Right cardiac atrium (tissue), 5 donors: ENCODE measurements at places on chromosomes 6 and 20. TPM values are rescaled to one million over a fixed set of nuclear protein-coding genes. Genes with fewer than 3 reads are reported as not detected.

DNA sequence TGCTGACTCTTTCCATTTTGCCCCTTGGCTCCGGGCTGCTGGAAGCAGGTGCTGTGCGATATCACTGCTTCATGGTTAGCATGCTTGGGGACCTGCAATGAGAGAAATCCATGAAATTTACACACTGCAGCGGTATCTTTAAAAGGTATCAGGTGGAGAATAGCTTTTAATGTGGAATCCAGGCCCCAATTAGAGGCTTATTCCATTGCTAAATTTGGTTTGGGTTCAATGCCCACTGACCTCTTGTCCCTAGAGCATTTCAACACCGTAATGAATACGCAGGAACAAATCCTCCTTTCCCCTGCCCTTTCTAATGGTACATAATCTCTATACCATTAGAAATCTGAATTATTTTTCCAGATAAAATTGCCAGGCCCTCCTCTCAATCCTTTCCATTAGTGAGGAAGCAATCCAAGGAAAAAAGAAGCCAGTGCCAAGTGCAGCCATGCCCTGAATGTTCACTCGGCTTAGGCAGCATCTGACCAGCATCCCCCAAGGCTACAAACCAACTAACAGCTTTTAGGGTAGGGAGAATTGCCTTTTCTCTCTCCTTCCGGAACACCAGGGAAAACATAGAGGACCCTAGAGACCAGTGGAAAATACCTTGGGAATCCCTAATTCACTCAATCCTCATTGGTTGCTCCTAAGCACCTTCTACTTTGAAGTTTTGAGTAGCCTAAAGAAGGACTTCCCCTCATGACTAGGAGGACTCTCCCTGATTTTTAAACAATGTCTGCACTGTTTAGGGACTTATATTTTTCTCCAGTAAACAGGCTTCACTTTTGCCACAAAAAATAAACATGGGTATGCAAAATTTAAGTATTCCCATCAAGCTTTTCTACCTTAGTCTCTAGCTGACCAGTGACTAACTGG is 143.1 kb downstream of the QRSL1 start:
- DNase-seq, result no peak

DNA sequence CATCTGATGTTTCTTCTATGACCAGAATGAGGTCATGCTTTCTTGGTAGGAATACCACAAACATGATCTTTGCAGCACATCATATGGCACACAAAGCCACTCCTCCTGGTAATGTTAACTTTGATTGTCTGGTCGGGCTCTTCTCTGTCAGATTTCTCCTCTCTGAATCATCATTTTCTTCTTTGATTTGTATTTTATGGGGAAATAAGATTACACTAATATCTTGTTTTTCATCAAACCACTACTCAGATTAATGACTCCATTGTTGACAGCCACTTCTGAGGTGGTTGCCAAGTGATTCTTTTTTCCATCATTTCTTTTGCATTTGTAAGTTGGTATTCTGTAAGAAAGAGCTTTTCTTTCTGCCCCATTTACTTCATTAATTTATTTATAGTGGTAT is 29.5 kb downstream of the TRMT11 start:
- DNase-seq, result no peak

C2 gene
- 19.8 TPM for total RNA-seq

DNA sequence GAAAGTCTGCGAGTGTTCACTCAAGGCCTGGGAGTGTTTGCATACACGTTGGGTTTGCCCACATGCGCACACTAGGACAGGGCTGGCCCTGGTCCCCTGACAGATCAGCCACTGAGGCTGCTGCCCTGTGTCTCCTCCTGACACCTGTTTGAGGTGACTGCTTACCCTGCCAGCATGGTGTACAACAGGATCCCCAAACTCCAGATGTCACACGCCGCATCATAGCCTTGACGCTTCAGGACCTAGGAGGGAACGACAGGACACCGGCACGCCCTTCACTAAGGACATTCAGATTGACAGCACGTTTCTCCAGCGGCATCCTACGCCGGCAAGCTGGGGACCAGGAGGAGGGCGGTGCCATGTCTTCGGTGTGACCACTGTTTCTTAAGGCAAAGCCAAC is 37.0 kb upstream of the MPC1 start:
- DNase-seq, result no peak

- peak; percentile 41 for DNase-seq
Measured at GRCh38 chr20:35907017-35907701, 47.1 kb downstream of the SCAND1 start.

- DNase-seq, result no peak
Measured at GRCh38 chr6:131782764-131783163, 25.1 kb upstream of the ENPP1 start.

SLC32A1 gene
- total RNA-seq, result not detected

DNA sequence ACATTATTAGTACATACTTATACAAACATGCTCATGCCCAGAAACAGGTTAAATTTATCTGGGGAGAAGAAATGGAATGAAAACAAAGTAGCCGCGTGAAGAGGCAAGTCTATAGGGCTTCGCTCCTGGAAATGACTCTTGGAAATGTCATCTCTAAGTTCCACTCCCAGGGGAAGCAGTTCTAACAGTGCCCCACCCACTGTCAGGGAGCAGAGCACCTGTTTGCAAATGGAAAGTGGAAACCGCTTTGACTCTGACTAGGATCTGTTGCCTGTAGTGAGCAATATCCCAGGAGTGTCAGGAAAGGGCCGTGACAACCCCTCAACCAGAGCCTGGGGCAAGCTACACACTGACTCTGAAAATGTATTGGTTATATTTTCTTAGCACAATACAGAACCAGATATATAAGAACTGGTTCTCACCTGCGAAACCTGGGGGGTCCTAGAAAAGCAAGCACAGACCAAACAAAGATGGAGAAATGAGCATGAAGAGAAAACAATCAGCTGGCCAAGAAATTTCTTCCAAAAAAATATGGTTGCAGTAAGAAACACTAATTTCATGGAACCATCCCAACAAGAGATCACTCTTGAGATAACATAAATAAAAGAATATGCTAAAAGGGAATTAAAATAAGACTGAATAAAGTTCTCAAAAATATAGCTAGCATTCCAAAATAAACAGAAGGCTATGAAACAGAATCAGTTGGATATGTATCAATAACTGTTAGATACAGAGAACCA is 47.5 kb upstream of the CRISP1 start:
- DNase-seq, result no peak

- DNase-seq, result peak; percentile 12
Measured at GRCh38 chr20:57787151-57787989, 77.6 kb upstream of the PMEPA1 start.

TTI1 gene
- 13.2 TPM for total RNA-seq

FIG4 gene
- 9.2 TPM for total RNA-seq

GRCh38 chr6:82614518-82614917 is 250.9 kb downstream of the TPBG start:
- DNase-seq, result no peak

GRCh38 chr20:59643615-59644061 is 39.3 kb downstream of the PHACTR3 start:
- no peak for DNase-seq

- no peak for DNase-seq
Measured at GRCh38 chr6:132495604-132496079, 17.3 kb downstream of the STX7 start.

DNA sequence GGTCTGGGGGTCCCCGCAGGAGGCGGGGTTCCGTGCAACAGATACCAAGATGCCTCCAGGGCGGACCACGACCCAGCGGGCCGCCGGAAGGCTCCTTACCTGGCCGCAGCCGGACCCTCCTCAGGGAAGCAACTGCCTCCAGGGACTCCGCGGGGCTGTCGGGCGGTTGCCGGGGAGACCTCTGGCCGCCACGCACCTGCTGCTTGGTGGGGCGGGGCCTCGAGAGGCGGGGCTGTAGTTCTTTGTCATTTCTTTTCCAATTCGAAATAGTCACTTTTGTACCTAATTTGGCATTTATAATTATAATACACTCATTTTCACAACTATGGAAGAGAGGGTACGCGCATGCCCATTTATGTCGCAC is 647 bp downstream of the AK9 start:
- DNase-seq, result peak; percentile 40

SPO11 gene
- total RNA-seq, result not detected

DNA sequence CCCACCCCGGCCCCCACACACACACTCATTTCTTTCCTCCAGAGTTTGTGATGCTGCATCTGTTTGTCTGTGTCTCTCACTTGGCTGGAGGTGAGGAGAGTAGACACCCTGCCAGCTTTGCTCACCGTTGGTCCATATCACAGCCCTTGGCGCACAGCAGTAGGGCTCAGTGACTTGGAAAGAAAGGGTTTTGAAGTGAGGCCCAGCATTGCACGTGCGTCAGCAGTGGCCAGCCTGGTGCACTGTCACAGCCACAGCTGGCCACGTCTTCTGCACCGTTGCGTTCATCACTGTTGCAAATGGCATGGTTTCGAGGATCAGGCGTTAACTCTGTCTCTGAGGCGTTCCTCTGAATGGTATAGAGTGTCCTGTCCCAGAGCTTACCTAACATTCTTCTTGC is 3.7 kb downstream of the WFDC5 start:
- DNase-seq, result no peak

DNA sequence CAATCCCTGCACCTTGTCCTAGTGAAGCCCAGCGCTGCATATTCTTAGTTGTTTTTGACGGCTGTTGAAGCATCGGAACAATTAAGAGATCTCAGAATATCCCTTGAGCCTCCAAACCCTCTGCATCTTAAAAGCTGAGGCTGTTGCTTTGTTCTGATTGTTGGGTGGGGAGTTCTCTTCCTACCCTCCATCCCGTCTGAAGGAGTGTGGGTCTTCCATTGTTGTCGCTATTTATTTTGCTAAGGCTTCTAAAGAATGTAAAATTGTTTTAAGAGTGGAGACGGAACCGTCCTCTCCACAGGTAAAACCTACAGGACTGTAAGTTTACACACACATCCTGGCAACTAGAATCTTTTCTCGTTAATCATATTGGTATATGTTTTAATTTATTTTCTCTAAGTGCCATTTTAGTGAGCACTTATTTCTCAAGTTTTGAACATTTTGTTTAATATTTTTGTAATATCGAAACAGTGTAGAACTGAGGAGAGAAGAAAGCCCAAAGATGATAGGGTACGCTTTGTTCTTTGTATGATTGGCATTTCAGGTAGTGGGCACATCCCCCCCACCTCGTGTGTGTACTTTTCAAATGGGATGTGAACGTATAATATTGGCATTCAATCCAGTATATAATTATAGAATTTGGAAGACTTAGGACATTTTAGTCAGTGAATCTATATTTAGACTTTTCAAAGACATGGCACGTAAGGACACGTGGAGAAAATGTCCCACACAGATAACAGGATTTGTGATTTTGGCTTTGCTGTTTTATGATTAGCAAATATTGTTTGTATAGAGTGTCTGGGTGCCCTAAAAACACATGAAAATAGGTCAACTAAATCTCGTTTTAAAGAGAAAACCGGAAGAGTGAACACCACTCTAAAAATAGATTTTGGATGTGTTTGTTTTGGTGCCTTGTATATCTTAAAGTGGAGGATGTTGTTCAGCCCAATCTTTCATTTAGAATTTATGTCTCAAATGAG is 1.3 kb downstream of the RNF146 start:
- DNase-seq, result peak; percentile 40

MEA1 gene
- 34.4 TPM for total RNA-seq

DNA sequence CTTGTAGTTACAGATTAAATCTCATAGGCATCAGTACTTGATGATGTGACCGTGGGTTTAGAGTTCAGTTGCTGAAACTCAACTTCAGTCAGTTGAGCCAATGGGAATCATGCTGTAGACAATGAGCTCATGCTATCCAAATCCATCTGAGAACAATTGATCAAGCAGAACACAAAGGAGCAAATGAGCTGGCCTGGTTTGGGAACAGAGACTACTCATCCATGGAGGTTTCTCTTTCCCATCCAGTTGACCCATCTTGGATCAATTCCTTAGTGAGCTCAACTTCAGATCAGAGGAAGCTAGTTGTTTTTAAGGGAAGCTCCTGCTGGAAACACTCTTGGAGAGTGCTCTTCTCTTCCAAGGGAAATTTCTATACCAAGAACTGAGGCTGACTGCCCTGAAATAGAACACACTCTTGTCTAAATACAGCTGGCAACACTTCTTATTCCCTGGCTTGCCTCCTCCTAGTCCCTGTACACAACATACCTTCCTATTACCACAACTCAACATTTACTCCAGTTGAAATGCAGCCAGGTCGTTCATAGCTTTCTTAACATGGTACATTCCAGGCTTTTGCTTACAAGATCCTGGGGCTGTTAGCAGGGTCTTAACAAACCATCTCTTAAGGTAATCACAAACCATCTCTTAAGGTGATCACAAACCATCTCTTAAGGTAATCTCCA is 203.9 kb upstream of the PRDM1 start:
- no peak for DNase-seq

- no peak for DNase-seq
Measured at GRCh38 chr20:53706466-53707370, 113.1 kb upstream of the ZNF217 start.

DNA sequence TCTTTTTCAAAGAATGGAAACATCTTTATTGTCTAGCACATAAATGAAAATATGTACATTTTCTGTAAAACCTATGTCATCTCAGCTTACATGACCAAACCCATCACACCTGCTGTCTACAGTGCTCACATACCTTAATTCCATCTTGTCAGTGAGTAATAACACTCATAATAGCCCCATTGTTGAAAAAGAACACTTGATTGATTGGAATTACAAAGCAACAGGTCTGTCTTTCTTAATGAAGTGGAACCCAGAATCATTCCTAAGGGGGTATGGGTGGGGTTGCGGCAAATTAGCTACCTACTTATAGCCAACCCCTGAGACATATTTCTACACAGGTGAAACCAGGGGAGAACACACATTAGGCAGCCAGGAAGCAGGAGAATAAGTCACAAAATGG is 20.2 kb downstream of the ADGRF4 start:
- no peak for DNase-seq

SLC52A3 gene
- 0.65 TPM for total RNA-seq

MROH8 gene
- 5.4 TPM for total RNA-seq

DNA sequence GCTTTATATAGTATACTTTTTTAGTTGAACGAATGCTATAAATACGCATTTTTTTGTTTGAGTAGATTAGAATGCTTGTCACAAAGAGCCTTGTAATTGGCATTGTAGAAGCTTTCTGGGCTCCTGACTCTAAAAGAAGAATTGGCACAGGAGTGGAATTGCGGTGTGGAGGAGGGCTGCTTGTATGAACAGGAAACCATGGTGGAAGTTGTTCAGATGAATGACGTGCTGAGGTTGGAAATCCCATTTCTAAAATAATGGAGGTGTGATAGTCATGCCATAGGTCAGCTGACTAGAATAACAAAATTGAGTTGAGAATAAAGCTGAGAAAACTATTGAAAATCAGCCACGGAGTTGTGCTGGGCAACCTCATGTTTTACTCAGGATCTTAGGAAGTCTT is 174.9 kb downstream of the QKI start:
- DNase-seq, result no peak

GRCh38 chr6:149451376-149452036 is 33.3 kb downstream of the ZC3H12D start:
- peak; percentile 87 for DNase-seq

NMBR gene
- not detected for total RNA-seq
